CD4-positive, CD25-positive, alpha-beta regulatory T cell (primary cell): ENCODE measurements at places on chromosomes 6 and 20.
A peak's percentile ranks its signal among the peaks of the same experiment; 100 is the strongest.

- no peak for DNase-seq
Observed at GRCh38 chr20:891058-891705, 25.0 kb downstream of the ANGPT4 start.

- no peak for DNase-seq
Observed at GRCh38 chr6:147194652-147195411, 9.4 kb upstream of the STXBP5 start.

GRCh38 chr6:24391756-24392405 lies 10.9 kb upstream of the MRS2 start:
- no peak for DNase-seq

DNA sequence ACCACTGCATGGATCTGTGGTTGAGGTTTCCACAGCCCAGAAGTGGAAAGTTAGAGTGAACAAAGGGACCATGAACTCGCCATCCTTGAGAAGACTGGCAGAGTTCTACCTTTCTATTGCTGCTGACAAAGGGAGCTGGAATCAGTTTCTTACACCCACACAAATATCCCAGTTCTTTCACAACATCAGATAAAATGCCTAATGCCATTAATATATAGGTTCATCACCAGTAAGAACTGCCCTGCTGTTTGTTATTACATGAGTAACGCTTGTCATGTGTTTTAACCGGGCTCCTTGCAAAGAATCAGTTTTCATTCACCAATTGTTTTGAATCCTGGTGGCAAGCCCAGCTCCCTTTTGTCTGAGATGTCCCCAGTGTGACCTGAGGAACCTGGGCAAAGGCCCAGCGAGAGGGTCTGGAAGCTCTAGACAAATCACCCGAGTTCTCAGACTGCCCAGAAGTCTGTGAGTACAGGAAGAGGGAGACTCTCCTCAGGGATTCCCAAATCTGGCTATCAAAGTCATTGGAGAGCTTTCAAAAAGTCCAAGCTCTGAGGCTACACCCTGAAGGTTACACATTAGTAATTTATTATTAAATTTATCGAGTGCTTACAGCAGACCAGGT lies 7.5 kb upstream of the CD164 start:
- DNase-seq = no peak

- no peak for DNase-seq
Observed at GRCh38 chr20:11205769-11206362, 532.1 kb upstream of the JAG1 start.

DNA sequence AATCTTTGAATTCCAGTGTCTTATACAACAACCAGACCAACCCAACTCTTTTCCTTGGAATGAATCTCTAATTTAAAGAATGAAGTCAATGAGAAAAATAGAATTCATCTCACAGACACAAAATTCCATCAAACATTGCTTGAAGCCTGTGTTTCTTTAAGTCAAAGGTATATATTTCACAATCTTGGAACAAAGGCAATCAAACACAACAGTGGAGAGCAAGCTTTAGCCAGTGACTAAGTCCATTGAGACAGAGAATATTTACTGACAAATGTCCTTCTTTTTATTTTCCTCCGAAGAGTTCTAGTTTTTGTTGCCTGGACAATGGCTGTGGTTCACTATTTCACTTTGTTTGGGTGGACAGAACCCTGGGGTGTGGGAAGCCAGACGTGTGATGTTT lies 35.8 kb downstream of the MEP1A start:
- DNase-seq = no peak

- no peak for DNase-seq
Observed at GRCh38 chr6:168240160-168240559, 79.4 kb downstream of the DACT2 start.

- DNase-seq = no peak
Observed at GRCh38 chr6:167688123-167688522, 138.6 kb upstream of the AFDN start.

GRCh38 chr6:126118058-126118755 lies 131.9 kb downstream of the TRMT11 start:
- DNase-seq = no peak

- no peak for DNase-seq
Observed at GRCh38 chr6:136499370-136499769, 50.9 kb downstream of the MAP7 start.

DNA sequence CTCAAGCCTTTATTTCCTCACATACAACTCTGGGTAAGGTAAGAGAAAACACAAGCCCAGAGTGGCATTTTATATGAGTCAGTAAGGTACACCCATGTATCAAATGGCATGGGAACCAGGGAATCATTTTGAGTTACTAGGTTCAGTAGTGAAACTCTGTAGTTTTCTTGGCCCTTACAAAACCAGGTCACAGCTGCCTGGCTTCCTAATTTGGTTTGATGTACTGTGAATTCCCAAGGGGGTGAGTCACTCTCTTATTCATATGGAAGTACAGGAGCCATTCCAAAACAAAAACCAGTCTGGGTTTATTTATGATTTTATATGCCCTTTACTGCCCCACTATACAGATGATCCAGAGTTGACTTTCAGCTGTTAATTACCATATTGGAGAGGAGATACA lies 70.7 kb downstream of the PDE7B start:
- DNase-seq = no peak

DNA sequence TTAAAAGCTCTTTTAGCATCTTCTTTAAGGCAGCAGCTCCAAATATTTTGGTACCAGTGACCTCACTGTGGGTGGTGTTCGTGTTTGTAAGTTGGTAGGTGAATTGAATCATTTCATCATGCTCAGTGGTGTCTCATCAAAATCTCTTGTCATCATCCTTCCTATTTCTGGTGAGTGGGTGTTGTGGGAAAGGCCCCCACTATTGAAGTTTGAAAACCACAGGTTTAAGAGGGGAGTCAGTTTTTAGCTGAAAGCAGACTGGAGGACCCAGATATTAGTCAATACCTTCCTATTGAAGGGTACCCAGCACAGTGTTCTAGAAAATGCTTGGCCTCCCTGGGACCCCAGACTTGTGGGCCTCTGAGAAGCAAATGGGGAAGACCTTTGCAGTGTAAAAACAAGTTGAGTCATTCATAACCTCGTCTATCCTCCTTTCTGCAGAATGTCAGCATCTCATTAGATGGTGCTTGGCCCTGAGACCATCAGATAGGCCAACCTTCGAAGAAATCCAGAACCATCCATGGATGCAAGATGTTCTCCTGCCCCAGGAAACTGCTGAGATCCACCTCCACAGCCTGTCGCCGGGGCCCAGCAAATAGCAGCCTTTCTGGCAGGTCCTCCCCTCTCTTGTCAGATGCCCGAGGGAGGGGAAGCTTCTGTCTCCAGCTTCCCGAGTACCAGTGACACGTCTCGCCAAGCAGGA lies 3.7 kb downstream of the PIM1 start:
- peak; percentile 75 for DNase-seq

DNA sequence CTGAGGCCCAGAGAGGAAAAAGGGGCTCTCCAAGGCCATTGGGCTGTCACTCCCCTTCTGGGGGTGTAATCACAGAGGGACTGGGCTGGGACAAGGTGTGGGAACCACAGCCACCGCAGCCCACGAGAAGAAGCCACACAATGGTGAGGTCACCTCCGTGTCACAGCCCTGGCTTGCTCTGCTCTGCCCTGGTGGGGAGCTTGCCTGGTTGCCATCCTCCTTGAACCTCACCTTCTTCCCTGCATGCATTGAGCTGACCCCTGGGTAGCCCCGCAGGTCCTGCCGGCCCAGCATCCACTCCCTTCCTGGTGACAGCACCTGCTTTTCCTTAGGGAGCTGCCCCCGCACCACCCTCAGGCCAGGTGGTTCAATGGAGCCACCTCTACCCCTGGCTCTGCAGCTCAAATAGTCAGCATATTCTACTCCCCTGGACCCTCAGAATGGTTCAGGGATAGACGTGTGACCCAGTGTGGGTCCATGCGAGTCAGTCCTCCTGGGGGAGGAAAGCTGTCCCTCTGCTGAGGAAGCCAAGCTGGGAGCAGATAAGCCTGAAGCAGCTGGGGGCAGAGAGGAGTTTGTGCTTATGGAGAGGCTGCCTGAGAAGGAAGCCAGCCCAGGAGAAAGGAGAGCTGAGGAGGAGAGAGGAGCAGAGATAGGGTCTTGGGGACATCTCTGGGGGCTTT lies 21.3 kb downstream of the RBM38 start:
- no peak for DNase-seq

- DNase-seq = no peak
Observed at GRCh38 chr6:69907981-69908498, 41.7 kb downstream of the COL19A1 start.

DNA sequence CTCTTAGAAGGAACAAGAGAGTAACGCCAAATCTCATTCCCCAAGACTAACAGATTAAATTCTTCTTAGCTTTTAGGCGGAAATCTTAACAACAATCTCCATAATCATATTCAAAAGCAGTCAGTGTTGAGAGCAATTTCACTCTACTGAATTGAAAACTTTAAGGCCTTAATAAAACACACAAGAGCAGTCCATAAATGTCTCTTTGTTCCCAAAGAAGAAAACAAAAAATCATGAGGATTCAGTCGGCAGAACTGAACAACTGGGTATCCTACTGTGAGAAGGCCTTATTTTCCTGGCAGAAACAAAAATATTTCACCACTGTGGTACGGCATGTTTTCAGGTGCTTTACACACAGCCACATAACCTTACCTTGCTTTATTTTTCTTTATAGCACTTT lies 14.4 kb downstream of the ABHD12 start:
- no peak for DNase-seq

- no peak for DNase-seq
Observed at GRCh38 chr20:34305333-34306230, 2.4 kb upstream of the AHCY start.

DNA sequence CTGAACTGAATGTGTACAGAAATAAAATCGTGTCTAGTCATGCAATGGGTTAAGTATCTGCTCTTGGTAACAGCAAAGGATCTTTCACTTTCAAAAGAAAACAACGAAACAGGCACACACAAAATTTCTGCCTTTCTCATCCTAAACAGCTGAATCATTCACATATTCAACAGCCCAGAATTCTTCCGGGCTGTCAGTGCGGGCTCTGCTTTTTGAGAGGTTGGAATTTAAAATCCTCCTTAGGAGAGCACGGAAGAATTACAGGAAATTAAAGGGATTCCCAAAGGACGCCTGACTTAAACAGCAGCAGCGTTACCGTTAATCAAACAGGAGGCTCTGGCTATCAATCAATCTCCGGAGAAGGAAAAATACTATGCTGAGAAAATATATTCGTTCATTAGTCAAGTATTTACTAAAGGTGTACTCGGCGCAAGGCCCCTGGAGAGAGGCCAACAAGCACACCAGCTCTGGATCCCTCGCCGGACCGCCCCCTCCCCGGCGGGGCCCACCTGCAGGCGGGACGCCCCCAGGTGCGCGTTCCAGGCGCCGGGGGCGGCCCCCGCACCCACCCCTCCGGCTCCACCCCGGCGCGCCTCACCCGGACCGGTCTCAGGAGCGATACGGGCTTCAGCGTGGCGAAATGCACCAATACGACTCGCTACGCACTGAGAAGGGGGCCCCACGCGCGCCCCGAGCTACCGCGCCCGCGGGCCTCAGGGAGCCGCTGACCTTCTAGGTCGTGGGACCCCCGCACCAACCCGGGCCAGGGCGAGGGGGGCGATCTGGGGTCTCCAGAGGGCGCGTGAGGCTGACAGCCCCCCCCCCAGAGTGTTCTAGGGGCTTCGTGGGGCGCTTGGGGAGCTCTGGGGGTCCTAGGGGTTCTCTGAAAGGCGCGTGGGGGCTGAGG lies 1.0 kb downstream of the NAPB start:
- peak; percentile 37 for DNase-seq

GRCh38 chr6:80742481-80742880 lies 636.0 kb downstream of the BCKDHB start:
- no peak for DNase-seq

DNA sequence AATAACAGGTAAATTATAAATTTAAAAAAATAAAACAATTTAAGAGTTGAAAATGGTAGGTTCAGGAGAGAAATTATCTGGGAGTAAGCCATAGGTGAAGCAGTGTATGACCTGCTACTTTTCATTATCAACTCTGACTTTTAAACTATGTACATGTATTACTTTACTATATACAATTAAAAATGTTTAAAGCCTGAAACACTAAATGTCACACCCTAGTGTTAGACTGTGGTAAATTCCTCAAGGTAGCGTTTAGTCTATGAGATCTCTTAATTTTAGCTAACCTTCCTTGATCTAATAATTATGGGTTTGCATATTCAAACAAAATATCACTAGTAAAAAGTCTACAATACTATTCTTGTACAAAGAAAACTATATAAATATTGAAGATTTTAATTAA lies 22.3 kb upstream of the TBC1D32 start:
- DNase-seq = no peak

GRCh38 chr20:32325706-32326503 lies 32.2 kb upstream of the ASXL1 start:
- no peak for DNase-seq

- DNase-seq = no peak
Observed at GRCh38 chr6:143607974-143608373, 69.8 kb upstream of the PHACTR2 start.

GRCh38 chr20:43220612-43221011 lies 30.9 kb upstream of the PTPRT start:
- no peak for DNase-seq
